Uterus (tissue), 4 donors: ENCODE measurements at places on chromosomes 6 and 20. TPM values are rescaled to one million over a fixed set of nuclear protein-coding genes. Genes with fewer than 3 reads are reported as not detected.

EEF1A2 gene
- total RNA-seq, result not detected

DEFB132 gene
- total RNA-seq, result not detected

VIP gene
- 1.3 TPM for total RNA-seq

- H3K4me3 ChIP-seq, result no peak overlapping the region
- H3K4me1 ChIP-seq, result no peaks in the 10 kb centered on the region
- DNase-seq, result no peak
- no peaks in the 10 kb centered on the region for H3K27me3 ChIP-seq
- no peaks in the 10 kb centered on the region for H3K36me3 ChIP-seq
Observed at GRCh38 chr6:98477231-98477630, 357.1 kb upstream of the POU3F2 start.

DNA sequence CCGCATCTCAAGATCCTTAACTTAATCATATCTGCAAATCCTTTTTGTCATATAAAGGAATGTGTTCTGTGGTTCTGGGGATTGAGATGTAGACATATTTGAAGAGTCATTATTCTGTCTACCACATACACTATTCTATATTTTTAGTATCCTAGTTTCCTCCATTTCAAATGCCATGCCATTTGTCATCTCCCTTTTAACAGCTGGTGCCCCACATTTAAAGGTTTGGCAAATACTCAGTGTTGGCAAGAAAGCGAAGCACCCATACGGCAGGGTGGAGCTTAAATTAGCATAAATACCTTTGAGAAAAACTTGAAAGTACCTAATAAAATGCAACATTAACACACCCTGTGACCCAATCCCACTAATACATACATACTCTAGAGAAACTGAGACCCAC lies 31.7 kb downstream of the PAK5 start:
- DNase-seq, result no peak
- no peaks in the 10 kb centered on the region for H3K36me3 ChIP-seq
- no peak overlapping the region for H3K27ac ChIP-seq
- H3K4me1 ChIP-seq, result no peaks in the 10 kb centered on the region
- H3K4me3 ChIP-seq, result no peak overlapping the region
- no peaks in the 10 kb centered on the region for H3K27me3 ChIP-seq

GRCh38 chr6:16292942-16293341 lies 54.6 kb downstream of the GMPR start:
- no peaks in the 10 kb centered on the region for H3K4me1 ChIP-seq
- H3K36me3 ChIP-seq, result no peaks in the 10 kb centered on the region
- no peaks in the 10 kb centered on the region for H3K27me3 ChIP-seq
- H3K4me3 ChIP-seq, result no peak overlapping the region
- no peak overlapping the region for H3K27ac ChIP-seq
- DNase-seq, result no peak

- no peak overlapping the region for H3K27ac ChIP-seq
- H3K4me3 ChIP-seq, result no peak overlapping the region
- H3K4me1 ChIP-seq, result no peaks in the 10 kb centered on the region
- H3K36me3 ChIP-seq, result no peaks in the 10 kb centered on the region
Observed at GRCh38 chr20:20079102-20079784, 26.9 kb downstream of the CFAP61 start.

- DNase-seq, result no peak
- H3K4me3 ChIP-seq, result no peak overlapping the region
- H3K4me1 ChIP-seq, result no peaks in the 10 kb centered on the region
- H3K36me3 ChIP-seq, result no peaks in the 10 kb centered on the region
- no peak overlapping the region for H3K27ac ChIP-seq
Observed at GRCh38 chr6:128307671-128308070, 212.7 kb downstream of the PTPRK start.

GRCh38 chr20:2080532-2081224 lies 20.9 kb upstream of the STK35 start:
- no peak overlapping the region for H3K4me3 ChIP-seq
- H3K36me3 ChIP-seq, result no peaks in the 10 kb centered on the region
- H3K4me1 ChIP-seq, result no peaks in the 10 kb centered on the region
- H3K27ac ChIP-seq, result no peak overlapping the region
